HS-27A (cell line): ENCODE measurements at places on chromosomes 3 and 15.

DNA sequence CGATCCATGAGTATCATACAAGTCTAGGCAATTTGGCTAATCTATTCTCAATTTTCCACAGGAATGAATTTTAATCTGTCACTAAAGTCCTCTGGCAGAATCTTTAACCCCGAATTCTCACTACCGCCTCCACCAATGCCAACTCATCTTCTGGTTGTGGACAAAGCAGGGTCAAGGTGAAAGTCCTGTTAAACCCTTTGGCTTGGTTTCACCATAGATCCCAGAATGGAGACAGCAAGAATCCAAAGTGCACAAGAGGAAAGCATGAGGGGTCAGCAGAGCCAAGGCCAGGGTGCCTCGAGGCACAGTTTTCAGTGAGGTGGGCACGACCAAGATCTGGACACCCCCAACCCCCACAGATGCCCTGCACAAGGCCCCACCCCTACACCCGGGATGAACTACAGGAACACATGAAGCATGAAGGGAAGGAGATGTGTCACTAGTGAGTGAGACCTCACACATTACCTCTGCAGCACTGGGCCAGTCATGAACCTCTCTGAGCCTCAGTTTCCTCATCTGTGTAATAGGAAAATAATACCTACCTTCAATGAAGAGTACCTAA is 466.2 kb downstream of the EPHB1 start:
- no peak for DNase-seq

DNA sequence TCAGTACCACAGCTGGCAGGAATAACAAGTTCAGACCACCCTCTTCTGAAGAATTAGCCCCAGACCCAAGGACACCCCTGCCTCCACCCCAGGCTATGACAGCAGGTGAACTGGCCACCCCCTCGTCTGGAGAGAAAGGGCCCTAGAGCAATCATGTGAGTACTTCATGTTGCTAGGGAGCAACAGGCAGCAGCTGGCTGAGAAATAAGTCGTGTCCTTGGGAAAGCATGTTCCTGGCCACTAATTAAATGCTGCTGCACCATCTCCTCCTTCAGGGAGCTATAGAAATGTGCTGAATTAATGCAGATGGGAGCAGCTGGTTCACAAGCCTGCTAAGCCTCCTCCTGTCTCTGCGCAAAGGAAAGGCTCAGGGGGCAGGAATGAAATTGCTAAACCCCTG is 31.5 kb downstream of the MRPS11 start:
- no peak for DNase-seq

DNA sequence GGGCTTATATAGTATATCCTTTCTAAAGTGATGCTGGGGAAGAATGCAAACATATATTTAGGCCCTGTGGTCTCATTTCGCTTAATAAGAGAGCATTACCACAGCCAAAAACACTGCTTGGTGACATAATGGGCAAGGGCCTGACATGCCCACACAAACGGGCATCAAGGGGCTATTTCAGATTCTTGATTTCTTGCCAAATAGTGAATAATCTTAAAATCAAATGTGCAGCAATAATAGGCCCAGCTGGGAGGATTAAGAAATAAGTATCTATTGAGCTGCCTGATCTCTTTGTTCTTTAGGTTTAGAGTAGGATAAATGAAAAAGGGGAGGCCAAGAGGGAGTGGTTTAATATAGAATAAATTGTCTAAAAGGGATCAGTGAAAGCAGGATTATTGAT is 241.0 kb upstream of the GBE1 start:
- peak; percentile 17 for DNase-seq

GRCh38 chr3:109926376-109926775 is 589.0 kb upstream of the DPPA4 start:
- DNase-seq: no peak

DNA sequence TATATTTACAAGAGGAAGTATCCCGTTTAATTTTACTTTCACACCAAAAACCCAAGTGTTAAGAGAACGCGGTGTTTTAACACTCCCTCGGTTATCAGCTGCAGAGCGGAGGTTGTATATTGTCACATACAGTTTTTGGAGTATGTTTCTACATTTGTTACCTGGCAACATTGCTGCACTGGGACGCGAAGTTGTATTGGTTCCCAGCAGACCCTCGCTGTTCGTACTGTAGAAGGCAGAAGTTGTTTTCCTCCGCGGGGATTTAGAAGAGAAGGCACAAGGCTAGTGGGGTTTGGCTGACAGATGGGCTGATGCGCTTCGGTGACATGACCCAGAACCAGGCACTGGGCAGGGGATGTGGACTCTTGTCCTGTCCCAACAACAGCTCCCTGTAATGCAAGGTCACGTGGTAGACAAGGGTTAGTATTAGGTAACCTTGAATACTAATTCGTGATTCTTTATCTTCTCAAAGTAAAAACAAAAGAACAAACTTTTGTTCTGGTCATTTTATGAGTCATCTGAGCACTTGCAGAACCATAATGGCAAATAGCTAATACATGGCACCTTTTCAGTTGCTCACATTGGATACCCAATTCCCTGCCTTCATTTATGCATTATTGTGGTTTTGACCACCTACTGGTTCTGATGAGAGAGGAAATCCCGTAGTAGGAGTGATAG is 230.4 kb upstream of the BHLHE40 start:
- no peak for DNase-seq

DNA sequence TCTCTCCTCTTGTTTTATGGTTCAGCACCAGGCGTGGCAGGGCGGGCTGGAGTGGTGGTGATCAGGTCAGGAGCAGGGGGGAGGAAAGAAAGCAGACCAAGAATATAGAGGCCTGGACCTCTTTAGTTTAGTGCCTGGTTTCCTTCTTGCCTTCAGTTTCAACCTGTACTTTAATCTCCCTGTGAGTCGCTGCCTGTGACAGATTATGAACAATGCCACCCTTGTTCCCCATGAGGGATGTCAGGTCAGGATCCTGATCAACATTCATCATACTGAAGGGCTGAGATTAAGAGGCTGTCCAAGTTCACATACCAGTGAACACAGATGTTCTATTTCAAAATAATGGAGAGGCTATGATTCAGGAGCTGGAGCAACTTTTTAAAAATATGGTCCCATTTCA is 11.4 kb downstream of the ENTPD3 start:
- DNase-seq: no peak

DNA sequence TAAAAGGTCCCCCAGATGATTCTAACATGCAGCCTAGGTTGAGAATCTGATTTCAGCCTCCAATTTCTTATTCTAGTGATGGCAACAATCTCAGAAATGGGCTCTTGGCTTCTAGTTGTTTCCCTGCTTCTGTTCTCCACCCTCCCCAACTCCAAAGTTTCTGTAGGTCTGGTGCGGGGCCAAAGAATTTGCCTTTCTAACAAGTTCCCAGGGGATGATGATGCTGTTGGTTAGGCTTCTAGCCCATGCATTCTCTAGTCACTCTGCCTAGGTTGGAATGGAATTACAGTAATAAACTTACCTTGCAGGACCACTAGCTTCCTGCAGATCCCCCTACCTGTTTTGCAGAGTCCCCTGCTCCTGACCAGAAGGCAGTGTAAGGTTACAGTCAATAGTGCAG is 103.2 kb upstream of the PPP2R3A start:
- no peak for DNase-seq

DNA sequence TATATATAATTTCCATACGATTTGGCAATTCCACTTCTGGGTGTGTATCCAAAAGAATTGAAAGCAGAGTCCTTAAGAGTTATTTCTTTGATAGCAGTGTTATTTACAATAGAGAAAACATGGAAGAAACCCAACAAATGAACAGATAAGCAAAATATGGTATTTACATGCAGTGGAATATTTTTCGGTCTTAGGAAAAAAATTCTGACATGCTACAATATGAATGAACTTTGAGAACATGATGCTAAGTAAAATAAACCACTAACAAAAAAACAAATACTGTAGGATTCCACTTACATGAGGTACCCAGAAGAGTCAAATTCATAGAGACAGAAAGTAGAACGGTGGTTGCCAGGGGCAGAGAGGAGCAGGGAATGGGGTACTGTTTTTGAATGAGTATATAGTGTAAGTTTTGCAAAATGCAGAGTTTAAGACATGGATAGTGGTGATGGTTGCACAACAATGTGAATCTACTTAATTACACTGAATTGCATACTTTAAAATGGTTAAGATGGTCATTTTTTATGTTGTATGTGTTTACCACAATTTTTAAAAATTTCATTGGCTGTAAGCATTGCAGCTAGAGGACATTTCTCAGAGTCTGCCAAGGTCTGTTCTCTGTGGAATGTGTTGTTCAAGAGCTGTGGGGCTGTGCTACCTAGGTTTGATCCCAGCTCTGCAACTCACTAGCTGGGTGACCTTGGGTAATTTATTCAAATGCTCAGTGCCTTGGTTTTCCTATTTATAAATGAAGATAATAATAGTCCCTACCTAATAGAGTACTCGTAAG is 122.1 kb downstream of the MEX3B start:
- DNase-seq: no peak

- no peak for DNase-seq
Measured at GRCh38 chr15:85727068-85727467, 67.7 kb downstream of the KLHL25 start.

- no peak for DNase-seq
Measured at GRCh38 chr3:72630969-72631344, 217.3 kb downstream of the SHQ1 start.

GRCh38 chr15:39056357-39056756 is 491.7 kb upstream of the RASGRP1 start:
- DNase-seq: no peak

- DNase-seq: no peak
Measured at GRCh38 chr15:40366457-40367370, 8.7 kb downstream of the DISP2 start.

DNA sequence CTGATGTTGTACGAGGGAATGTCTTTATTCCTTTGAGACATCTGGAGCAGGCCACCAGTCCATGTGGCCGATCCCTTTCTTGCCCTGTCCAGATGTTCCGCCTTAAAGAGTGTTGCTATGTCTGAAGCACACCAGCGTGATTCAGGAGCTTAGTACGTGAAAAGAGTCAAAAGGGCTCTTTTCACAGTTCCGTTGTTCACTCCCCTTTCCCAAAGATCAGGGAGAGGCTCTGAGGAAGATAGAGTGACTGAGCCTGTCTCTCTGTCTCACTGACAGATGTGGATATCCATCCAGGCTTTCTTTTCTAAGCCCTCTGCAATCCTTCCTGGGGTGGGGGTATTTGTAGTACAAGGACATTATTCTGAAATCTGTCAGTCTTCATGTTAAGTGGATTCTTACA is 262.5 kb upstream of the LRTM1 start:
- no peak for DNase-seq

- DNase-seq: no peak
Measured at GRCh38 chr3:190121383-190121782, 686 bp upstream of the P3H2 start.

DNA sequence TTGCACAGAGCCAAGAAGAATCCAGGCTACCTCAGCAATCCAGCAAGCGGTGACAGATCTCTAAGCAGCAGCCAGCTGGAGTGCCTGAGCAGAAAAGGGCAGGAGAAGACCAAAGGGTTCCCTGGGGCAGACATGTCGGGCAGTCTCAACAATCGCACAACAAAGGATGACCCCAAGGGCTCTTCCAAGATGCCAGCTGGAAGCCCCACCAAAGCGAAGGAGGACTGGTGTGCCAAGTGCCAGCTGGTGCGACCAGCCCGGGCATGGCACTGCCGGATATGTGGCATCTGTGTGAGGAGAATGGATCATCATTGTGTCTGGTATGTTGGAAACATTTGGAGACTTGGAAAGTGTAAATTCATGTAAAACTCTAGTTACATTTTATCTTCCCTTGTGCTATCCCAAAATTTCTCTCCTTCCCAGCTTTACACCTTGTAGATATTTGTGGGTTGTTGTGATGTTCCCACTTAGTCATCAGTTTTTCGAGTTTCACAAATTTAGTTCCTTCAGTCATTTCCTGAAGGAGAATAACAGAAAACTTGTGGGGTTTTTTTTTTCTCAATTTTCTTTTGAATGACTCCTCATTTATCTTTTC is 6.4 kb downstream of the ZDHHC23 start:
- no peak for DNase-seq

GRCh38 chr15:98626153-98626552 is 22.2 kb upstream of the IGF1R start:
- no peak for DNase-seq

DNA sequence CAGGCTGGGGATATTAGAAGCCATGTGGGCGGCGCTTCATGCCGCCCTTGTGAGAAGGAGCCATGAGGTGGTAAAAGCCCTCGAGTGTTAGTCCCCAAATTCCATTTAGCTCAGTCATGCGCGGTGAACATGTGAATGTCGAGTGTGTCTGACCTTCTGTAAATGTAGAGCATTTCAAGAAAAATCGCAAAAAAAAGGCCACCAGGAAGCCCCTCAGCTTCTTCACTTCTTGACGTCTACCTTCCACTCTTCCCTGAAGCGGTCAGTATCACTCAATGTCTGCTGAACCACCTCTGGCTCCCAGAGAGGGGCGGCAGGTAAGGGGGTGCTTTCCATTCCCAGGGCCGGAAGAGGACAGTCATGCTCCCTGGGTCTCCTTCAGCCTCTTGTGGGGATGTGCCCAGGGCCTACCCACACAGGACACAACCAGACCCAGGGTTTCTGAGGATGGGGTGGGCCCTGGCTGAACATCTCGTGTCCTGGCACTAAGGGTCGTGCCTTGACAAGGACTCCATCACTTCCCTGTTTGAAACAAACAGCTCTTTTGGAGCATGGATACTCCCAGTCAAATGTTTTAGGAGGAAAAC is 274.9 kb downstream of the FAM43A start:
- DNase-seq: no peak

GRCh38 chr15:45187894-45188830 is at the start of gene SHF:
Gene SHF (minus strand): TSS chr15:45187966. CDS start chr15:45187951, 15 bp downstream.
- no peak for DNase-seq

GRCh38 chr3:177693616-177694264 is 496.5 kb upstream of the TBL1XR1 start:
- no peak for DNase-seq

GRCh38 chr3:17740721-17741141 is 1.7 kb downstream of the TBC1D5 start:
- DNase-seq: peak; percentile 35

GRCh38 chr3:57078344-57078634 is 17.8 kb downstream of the SPATA12 start:
- no peak for DNase-seq

GRCh38 chr3:184748219-184749135 is 36.6 kb upstream of the MAGEF1 start:
- no peak for DNase-seq

- no peak for DNase-seq
Measured at GRCh38 chr15:65083262-65083701, 6.7 kb downstream of the KBTBD13 start.

DNA sequence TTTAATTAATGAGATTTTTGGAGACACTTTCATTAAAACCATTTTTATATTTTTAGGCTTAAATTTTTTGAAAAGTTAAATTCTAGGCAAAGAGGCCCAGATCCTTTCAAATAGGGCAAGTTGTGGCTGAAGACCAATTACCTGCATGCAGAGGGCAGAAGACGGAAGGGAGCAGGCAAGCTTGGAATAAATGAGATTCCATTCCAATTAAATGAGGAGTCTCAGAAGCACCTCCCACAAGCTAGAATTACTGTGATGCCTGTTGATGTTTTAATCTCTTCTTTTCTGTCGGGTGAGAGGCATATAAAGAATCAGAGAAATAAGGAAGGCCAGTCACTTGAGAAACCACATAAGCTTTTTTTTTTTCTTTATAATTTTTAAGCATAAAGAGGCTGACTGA is 46.8 kb downstream of the KBTBD8 start:
- no peak for DNase-seq

- DNase-seq: no peak
Measured at GRCh38 chr3:59212128-59212779, 162.4 kb upstream of the CFAP20DC start.

GRCh38 chr3:42762046-42762724 is 10.9 kb downstream of the CCDC13 start:
- DNase-seq: no peak

GRCh38 chr3:64083575-64083974 is 60.3 kb upstream of the PSMD6 start:
- DNase-seq: no peak

- DNase-seq: no peak
Measured at GRCh38 chr15:80160570-80161156, 7.9 kb downstream of the FAH start.
